ENCODE measurements at places on chromosomes 1 and 21.

GRCh38 chr1:216686860-216687766 is 36.1 kb downstream of the ESRRG start:
- DNase-seq: no peak

GRCh38 chr1:51305371-51305823 is 25.0 kb downstream of the TTC39A start:
- no peak for DNase-seq

DNA sequence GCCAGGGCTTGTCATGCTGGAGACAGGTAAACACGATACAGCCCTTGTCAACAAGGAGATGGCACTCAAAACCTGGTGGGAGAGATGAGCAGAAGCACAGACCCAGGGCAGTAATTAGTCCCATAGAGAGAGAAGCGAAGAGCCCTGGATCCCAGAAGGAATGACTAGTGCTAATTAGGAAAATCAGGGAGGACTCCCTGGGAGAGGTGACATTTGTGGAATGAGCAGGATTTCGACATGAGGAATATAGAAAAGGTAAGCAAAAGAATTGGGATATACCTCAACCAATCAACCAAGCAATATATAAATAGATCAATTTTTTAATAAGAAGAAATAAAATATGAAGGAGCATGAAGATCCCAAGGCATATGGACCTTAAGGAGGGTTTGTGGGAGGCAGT is 98.5 kb upstream of the GJB5 start:
- no peak for DNase-seq

- no peak for DNase-seq
Measured at GRCh38 chr1:101207891-101208290, 28.9 kb upstream of the S1PR1 start.

DNA sequence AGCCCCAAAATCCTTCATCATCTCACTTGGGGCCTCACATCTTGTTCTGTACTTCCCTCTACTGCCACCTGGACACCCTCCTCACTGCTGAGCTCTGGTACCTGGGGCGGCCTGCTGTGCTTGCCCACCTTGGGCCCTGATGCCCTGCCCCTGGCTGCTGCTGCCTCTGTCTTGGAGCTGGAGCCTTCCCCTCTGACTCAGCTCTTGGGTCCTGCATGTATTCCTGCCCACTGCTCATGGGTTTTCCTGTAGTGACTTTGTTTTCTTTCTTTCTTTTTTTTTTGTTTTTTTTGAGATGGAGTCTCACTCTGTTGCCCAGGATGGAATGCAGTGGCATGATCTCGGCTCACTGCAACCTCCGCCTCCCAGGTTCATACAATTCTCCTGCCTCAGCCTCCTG is 37.5 kb downstream of the TRAPPC10 start:
- DNase-seq: no peak

- no peak for DNase-seq
Measured at GRCh38 chr1:183983371-183984105, 54.0 kb downstream of the COLGALT2 start.

- DNase-seq: no peak
Measured at GRCh38 chr1:7491109-7491817, 279.8 kb upstream of the VAMP3 start.

- no peak for DNase-seq
Measured at GRCh38 chr1:213227458-213227857, 176.4 kb downstream of the RPS6KC1 start.

DNA sequence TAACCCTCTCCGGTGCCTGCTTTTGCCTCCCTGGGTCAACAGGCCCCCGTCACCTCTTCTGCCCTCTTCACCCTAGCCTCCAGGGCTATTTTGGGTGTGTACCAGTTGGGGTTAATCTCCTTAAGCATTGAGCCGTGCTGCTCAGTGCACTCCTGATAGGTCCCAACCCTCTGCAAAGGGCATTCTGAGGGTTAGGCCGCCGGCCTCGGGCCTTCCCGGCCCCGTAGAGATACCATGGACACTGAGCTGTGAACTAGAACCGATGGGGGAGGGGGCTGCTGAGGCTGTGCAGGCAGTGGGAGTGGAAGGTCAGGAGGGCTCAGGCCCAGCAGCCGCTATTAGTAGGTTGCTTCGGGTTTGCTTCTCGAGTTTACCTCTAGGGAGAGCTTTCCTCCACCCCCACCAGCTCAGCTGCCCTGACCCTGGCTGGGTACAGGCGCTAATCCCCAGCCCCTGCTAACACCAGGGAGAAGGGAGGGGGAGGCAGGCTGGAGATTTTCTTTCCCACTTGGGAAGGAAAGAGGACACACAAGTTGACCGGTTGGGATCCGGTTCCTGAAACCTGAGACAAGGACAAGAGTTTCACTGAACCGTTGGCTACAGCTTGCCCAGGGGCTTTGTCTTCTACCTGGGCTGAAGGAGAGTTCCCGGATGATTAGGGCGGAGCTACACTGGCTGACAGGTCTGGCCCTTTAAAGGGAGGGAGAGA is 4.8 kb downstream of the LMOD1 start:
- no peak for DNase-seq

DNA sequence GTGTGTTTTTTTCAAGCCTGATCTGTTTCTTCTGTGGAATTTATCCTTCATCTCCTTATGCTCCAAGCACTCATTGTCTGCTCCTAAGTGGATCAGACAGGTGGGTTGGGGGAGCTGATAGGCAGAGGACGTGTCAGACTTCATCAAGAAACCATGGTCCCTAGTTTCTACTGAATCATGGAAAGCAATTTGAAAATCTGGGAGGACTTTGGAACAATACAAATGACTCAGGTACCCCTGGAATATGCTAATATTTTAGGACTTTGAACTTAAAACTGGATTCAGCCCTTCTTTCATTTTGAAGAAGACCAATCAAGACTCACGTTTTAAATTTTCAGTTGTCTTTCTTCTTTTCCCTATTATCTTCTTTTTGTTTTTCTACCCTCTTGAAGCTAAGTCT is 7.7 kb downstream of the ABCG1 start:
- DNase-seq: no peak

- DNase-seq: no peak
Measured at GRCh38 chr1:220701974-220702373, 11.8 kb downstream of the C1orf115 start.

DNA sequence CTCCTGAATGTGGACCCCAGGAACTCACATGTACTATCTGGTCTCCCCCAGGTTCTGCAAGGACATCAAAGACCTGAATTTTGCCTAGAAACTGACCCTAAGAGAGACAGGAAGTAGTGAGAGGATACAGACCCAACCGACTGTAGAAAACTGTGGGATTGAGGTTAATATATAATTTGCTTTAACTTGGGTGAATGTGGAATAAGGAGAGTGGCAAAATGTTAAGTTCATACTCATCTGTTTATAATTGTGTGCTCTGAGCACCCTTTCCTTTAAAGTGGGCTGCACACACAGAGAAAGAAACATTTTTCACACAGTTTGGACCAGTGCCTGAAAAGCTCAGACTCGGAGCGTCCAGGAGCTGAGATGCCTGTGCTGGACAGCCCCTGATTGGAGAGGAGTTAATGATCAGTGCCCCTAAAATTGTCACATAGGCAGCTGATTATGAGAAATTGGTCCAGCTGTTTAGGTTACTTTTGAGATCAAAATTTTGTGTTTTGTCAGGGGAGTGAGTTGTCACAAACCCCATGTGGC is 37.2 kb downstream of the ROR1 start:
- no peak for DNase-seq

DNA sequence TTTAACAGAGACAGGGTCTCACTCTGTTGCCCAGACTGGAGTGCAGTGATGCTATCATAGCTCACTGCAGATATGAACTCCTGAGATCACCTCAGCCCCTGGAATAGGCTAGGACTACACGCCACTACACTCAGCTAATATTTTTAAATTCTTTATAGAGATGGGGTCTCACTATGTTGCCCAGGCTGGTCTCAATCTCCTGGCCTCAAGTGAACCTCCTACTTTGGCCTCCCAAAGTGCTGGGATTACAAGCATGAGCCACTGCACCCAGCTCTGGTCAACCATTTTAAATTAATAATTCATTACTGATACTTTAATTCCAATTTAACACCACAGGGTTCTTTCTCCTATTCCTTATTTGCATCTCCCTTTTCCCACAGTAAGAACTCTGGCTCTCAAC is 18.5 kb upstream of the EPS15 start:
- DNase-seq: no peak

DNA sequence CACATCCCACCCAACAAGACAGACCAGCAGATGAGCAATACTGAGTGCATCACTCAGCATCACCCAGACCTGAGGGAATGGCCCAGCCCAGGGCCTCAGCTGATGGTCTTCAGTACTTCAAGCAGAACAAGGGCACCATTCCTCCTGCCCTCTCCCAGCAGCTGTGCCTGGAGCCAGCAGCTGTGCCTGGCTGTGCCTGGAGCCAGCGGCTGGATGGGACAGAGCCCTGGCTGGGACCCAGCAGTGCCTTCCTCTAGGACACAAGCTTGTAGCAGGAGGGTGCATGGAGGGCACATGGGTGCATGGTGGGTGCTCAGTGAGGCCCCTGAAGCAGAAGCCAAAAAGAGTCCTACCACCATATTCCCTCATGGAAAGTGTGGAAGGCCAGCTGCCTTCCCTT is 583.8 kb downstream of the NPHP4 start:
- DNase-seq: no peak

- DNase-seq: no peak
Measured at GRCh38 chr1:206723805-206724472, 39.2 kb downstream of the MAPKAPK2 start.

DNA sequence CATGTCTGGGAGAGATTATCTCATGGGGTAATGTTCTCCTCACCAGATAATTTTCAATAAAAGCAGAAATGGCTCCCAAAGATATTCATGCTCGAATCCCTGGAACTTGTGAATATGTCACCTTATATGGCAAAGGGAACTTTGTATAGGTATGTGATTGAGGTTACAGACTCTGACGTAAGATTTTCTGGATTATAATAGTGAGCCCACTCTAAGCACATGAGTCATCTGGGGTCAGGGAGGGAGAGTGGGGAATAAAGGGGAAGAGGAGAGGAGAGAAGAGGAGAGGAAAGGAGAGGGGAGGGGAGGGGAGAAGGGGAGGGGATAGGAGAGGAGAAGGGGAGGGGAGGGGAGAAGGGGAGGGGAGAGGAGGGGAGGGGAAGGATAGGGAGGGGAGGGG is 1193.9 kb downstream of the PLA2G4A start:
- DNase-seq: no peak

- DNase-seq: no peak
Measured at GRCh38 chr1:101410048-101410878, 173.4 kb downstream of the S1PR1 start.

All from T-helper 2 cell (primary cell).